Activated T-helper 1 cell treated with Interleukin-2 at 50 U/mL for 16 hours (primary cell): ENCODE measurements at places on chromosomes 7 and 10.

GRCh38 chr10:21493784-21494183 lies 31.7 kb downstream of the SKIDA1 start:
- no peak for DNase-seq

DNA sequence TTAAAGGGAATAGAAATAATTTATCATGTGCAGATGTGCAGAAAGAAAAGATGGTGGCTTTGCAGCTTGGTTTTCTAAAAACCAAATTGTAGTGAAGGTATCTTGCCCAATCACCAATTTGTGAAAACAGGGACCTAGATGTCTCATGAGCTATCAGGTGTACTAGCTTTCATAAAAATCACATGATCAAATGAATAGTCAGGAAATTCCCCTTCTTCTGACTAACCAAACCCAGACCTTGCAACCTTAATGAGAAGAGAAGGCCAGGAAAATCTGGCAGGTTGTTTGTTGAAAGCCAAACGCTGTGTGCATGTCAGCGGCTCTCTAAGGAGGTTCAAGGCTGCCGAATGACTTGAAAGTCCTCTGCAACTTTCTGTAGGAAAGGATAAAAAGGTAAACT lies 304.4 kb upstream of the NRP1 start:
- no peak for DNase-seq

DNA sequence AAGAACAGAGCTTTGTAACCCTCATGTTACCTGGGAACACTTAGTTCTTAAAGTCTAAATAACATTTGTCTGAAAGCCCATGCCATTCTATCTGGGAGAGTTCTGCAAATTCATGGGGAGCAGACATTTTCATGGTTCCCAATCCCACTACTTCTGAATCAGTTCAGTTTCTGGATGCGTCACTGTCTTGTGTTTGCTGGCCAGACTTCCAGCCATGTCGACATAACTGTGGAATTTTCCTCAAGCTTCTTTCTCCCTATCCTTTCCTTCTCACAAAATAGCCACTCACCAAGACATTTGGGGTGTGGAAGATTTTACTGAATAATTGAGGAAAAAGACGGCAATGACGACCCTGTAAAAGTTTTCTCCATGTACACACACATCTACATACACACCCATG lies 272.5 kb downstream of the NEBL start:
- DNase-seq = no peak

DNA sequence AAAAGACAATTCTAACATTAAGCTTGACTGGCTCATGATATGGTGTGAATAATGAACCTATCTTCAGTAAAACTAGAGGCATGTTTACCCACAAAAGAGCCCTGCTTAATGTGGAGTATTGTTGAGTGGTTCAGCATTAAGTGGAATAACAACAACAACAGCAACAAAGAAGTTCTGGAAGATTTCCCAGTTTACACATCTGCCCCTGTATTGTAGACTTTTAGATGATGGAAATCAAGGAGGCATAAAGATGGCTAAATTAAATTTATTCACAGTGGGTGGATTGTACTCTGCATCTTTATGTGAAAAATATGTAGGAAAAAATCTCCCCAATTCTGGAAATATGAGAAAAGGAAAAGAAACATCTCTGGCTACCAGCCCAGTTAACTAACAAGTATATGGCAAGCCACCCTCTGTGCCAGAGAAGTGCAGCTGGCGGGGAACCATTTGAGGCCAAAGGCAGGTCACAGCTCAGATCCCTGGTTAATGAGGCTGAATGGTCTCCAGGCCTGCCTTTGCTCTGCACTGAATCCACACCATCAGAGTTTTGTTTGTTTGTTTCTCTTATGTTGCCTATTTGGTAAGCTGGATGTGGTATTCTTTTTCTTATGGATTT lies 186.0 kb downstream of the SEMA3D start:
- no peak for DNase-seq

DNA sequence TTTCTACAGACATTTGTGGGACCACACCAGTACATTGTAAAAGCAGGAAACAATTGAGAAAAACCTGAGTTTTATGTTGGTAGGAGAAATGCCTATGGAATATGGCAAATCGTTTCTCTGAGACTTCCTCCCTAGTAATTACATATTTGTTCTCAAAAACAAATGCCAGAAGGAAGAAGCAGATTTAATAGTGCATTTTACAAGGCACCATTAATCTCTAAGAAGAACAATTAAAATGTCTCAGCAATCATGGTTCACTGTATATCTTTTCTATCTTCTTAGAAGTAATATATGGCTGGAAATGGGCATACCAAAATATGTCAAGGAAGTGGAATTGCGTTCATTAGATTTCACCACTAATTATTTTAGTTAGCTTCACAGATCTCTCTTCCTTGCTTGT lies 13.3 kb downstream of the CAV1 start:
- DNase-seq = no peak

- no peak for DNase-seq
These were observed 321.0 kb downstream of the WDR37 start for GRCh38 chr10:1377231-1377630.

DNA sequence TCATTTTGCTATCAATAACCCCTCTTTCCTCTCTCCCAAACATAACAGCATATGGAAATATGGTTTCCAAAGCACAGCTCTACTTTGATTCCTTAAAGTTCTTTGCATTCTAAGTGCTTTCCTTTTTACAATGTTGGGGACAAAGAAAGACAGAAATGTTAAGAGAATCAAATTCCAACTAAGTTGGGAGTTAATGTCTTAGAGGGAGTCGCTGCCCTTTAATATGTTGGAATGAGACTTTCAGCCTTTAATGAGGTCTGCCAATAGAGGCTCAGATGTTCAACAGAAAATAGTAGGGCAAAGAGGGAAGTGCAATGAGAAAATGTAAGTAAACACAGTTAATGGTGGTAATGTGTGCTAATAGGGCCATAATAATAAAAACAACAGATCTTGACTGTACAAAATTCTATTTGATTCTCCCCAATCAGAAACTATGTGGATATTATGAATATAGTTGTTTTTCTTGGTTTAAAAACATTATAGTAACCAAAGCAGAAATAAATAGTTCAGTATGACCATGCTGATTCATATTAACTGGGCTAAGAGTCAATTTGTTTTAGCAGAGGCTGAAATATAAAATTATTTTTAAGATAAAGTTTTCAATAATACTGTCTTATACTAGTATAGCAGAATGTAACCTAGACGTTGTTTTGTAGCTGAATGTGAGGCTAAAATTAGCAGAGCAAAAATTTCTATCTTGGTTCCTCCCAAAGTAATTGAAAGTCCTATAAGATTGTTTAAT lies 10.3 kb downstream of the HYCC1 start:
- no peak for DNase-seq

DNA sequence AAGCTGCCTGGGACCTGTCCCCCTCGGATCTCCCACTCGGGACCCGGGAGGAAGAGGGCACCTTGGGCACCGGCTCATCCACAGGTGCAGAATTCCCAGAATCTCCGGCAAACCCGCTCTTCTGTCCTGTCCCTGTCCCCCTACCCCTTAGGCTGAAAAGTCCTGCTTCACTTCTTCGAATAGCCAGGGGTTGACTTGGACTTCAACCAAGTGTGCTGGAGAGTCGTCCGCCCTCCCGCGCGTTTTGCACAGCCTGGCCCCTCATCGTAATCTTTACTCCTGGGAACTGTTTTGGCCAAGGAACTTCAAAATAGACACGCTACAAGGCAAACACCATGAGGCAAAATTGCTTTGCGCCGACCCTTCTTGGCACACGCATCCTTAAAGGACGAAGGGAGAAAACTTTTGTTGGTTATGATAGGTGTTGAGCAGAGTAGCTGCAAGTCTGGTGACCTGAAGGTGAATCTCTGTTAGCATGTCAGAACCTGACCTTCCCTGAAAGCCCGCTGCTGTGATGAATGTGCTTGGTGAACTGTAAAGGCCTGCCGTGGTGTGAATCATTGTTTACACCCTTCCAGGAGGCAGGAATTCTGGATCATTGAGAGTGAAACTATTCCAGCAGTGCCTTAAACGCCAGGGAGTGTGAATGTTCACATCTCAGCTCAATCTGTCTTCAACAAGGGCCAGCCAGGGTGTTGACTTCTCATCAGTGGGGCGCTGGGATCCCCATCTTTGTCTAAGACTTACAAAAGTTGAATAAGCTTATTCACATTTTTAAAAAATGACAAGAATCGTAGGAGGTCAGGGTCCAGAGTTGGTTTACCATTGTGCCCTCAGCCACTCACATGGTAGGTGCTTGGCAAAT lies 589 bp upstream of the RAPGEF5 start:
- DNase-seq = no peak

DNA sequence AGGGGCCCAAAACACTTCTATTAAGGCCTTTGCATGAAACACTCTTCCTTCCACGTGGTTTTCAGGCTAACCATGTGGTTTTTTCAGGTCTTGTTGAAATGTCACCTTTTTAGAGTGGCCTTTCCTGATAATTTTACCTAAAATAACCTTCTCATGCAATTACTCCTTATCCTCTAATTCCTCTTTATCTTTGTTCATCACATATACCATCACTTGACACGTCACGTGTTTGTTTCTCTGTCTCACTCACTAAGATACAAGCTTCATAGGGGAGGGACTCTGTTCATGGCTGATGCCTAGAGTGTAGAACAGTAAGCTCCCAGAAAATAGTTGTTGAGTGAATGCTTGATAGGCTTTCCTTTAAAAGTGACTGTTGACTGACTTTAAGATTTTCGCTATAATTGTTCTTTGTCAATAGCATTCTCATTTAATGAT lies 63.7 kb downstream of the ST7 start:
- no peak for DNase-seq

- DNase-seq = no peak
These were observed 21.4 kb downstream of the AUTS2 start for GRCh38 chr7:69619635-69620034.

- no peak for DNase-seq
These were observed 11.3 kb upstream of the SLC25A28 start for GRCh38 chr10:99631496-99631895.

- no peak for DNase-seq
These were observed 12.9 kb downstream of the MYOZ1 start for GRCh38 chr10:73628405-73628804.

DNA sequence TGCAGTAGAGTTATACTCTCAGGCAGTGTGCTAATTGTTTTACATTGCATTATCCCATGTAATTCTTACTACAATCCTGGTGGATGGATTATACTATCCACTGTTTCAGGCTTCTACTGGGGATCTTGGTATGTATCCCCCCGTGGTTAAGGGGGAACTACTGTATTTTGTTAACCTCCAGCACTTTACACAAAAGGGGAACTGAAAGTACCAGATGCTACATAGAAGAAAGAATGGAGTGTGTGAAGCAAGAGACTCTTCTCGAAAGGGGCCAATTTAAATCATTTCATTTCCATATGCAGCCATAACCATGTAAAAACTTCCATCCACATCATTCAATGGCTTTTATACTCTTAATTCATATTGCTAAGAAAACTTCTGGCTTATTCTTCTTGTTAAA lies 69.4 kb downstream of the C1GALT1 start:
- DNase-seq = no peak

GRCh38 chr7:103499976-103500375 lies 54.0 kb upstream of the SLC26A5 start:
- no peak for DNase-seq

- DNase-seq = peak; percentile 2
These were observed 21.9 kb upstream of the GATAD1 start for GRCh38 chr7:92425311-92425947.

- no peak for DNase-seq
These were observed 1.6 kb upstream of the CASD1 start for GRCh38 chr7:94507962-94508361.

DNA sequence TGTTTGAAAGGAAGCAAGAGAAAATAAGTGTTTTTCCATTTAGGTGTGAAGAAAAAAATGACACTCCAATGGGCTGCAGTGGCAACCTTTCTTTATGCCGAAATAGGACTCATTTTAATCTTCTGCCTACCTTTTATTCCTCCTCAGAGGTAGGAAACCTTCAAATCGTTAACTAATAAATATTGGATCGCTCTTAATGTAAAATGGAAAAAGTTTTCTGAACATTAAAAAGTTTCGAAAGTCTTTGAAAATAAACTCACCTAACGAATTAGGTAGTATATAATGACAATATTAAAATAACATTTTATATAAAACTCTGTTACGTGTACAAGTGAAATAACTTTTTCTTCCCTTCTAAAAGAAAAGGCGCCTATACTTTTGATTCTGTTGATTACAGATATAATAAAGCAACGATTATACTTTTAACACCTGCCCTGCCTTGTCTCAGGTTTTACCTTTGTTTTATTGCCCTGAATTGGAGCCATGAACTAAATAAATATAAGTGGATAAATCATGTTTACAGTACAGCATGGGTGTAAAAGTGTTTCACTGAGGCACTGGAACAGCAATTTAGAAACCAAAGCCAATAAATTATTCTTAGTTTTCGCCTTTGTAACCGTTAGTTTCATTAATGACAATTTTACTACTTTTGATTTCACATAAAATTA lies 804 bp downstream of the BCAP29 start:
- DNase-seq = no peak

DNA sequence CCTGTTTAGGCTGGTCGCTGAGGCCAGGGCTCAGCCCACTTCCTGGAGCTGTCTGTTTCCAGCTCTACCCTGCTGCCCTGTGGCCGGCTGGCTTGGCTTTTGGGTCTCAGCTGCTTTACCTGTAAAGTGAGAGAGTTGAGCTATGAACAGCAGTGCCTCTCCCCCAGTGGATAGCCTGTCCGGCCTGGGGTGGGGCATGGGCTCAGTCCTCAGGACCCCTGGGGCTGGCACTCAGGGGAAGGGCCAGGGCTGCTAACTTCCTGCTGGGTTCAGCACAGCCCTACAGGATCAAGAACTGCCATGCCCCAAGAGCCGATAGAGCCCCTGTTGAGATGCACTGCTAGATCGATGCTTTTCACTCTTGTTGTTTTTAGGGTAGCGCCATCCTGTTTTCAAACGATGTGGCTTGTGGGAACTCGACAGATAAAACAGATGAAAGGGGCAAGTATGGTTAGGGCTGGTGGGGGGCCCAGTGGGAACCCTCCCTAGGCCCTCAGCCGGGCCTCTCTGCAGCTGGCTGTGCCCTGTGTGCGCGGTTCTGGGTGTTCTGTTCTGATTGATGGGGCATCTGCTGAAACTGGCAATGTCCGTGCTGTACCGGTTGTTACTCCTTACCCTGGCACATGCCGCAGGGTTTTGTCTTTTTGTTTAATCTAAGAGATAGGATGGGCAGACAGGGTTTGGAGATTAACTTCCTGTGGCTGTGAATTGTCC lies 10.0 kb upstream of the SFRP5 start:
- DNase-seq = no peak

DNA sequence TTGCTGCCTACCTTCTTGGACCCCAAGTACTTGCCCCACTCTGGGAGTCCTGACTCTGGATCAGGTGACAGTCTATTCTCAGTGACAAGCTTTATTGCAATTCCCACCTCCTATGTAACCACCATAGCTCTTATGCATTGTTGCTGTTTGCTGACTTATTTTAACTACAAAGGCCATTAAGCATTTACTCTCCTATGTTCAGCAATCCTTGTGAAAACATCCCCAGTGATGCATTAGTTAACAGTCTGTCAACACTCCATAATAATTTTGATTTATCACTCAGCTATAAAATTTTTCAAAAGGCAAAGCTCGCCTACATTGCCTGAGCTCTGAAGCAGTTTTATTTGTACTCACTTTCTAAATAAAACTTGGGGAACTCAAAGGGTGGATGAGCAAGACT lies 871.8 kb upstream of the SORCS1 start:
- no peak for DNase-seq
